ENCODE measurements at places on chromosomes 7 and 10.
A peak's percentile ranks its signal among the peaks of the same experiment; 100 is the strongest.

GRCh38 chr7:142637240-142637639 lies 112.0 kb upstream of the PRSS1 start:
- DNase-seq: no peak

DNA sequence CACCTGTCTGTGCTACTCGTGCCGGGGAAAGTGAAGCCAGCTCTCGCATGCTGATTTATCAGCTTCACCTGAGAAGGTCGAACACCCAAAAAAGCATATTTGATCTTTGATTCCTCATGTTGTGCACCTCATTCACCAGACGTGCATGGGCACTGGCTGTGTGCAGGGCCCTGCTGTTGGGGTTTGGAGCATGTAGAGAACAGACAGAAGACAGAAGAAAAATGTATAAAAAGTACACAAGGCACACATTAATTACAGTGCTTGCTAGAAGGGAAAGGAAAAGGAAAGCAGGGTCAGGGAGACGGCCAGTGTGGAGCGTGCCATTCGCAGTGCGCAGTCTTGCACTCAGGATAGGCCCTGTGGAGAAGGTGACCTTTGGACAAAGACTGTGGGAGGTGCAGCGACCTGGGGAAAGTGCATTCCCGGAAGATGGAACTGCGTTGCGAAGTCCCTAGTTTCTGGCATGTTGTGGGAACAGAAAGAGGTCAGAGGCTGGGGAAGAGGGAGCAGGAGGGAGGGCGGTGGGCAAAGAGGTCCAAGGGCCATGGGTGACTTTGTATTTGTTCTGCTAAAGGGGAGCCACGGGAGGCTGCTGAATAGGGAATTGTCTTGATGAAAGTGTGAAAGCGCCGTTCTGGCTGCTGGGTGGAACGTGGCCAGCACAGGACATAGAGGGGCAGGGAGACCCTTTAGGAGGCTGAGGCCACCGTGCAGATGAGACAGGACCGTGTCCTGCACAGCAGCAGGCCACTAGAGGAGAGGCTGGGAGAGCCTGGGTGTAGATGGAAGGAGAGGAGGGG lies 232.8 kb downstream of the GLRX3 start:
- DNase-seq: no peak

- DNase-seq: peak; percentile 95
These were observed 8.4 kb upstream of the LFNG start for GRCh38 chr7:2510909-2511768.

- DNase-seq: no peak
These were observed 105.7 kb downstream of the CCNY start for GRCh38 chr10:35442028-35442427.

DNA sequence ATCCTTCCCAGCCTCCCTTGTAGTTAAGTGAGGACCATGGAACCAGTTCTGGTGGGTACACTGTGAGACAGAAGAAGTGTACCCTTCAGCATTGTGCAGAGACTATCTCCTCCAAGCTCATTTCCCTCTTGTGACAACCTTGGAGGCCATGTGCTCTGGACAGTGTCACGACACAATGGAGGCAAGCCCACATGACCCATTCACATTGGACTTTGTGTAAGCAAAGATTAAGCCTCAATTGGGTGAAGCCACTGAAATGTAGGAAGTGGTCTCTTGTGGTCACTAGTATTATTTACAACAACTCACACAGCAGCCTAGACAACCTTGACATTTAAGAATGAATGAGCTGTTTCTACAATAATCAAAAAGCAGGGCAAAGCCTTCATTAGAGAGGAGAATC lies 124.2 kb downstream of the INHBA start:
- DNase-seq: no peak

DNA sequence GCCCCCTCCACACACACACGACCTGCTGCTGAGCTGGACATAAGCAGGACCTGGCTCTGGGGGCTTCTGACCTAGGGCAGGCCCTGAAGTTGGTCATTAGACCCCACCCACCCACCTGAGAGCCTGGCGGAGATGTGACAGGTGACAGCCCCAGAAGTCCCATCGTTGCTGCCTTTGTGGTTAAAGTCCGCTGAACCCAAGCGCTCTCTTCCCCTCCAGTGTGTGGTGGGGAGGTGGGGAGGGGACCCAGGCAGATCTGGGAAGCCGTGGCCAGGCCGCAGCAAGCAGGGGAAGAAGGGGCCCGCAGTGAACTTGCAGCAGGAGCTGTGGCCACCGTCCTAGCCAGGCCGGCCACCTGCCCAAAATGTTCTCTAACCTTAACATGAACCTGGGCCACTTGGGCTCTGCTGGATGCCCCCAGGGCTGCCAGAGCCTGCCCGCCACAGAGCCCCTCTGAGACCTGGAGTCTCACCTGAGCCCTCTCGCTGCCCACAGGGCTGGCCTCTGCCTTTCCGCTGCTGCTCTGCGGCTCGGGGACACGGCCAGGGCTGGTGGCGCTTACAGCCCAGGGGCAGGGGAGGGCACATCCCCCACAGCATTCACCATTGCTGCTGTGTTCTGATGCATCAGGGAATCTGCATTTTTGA lies 65.1 kb downstream of the LHPP start:
- no peak for DNase-seq

GRCh38 chr7:41114131-41114530 lies 588.8 kb downstream of the INHBA start:
- no peak for DNase-seq

GRCh38 chr10:7767209-7767608 lies 20.6 kb downstream of the KIN start:
- no peak for DNase-seq

DNA sequence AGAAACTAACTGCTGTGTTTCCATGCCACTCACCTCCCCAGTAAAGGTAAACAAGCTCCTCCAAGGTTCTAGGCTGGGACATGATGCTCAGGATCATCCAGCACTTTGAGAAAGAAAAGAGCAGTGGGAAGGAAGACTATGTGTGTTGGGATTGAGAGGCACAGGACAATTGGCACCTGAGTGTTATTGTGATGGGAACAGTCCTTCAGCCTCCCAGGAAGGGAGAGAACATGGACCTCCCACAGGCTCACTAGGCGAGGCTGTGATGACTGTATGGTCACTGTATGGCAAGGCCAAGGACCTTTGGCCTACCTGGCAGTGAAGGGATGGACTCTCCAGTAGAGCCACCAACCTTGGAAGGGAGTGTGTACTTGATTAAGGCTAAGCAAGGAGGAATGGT lies 123.2 kb upstream of the UNC5B start:
- DNase-seq: no peak

GRCh38 chr10:78815702-78816334 lies 252.9 kb upstream of the ZMIZ1 start:
- DNase-seq: no peak

GRCh38 chr10:132520177-132520811 lies 17.3 kb upstream of the INPP5A start:
- no peak for DNase-seq

GRCh38 chr7:148941598-148942275 lies 57.6 kb upstream of the EZH2 start:
- peak; percentile 75 for DNase-seq

DNA sequence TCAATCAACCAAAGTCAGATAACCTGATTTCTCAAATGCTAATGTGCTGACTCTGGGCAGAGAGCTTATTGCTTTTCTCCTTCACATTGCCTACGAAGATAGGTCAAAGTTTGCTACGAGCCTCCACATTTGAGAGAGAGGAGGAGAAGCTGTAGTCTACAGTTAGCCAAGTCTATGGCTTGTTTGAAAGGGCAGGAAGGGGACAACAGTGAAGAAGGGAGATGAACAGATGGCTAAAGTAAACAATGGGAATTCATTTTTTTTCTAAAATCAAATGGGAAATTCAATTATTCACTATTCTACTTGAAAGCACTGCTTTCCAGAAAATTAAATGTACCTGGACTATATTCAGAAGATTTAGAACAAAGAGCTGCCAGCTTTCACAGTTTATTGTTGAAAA lies 126.7 kb upstream of the C1QL3 start:
- no peak for DNase-seq

DNA sequence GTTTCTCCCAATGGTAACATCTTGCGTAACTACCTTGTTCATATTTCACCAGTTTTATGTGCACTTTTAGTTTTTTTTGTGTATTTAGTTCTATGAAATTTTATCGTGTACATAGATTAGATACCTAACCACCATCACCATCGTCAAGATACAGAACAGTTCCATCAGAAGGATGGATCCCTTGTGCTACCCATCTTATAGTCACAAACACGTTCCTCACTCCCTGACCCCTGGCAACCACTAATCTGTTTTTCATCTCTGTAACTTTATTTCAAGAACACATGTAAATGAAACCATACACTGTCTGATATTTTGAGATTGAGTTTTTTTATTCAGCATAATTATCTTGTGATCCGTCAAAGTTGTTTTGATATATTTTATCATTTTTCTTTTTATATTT lies 29.9 kb downstream of the FANK1 start:
- no peak for DNase-seq

DNA sequence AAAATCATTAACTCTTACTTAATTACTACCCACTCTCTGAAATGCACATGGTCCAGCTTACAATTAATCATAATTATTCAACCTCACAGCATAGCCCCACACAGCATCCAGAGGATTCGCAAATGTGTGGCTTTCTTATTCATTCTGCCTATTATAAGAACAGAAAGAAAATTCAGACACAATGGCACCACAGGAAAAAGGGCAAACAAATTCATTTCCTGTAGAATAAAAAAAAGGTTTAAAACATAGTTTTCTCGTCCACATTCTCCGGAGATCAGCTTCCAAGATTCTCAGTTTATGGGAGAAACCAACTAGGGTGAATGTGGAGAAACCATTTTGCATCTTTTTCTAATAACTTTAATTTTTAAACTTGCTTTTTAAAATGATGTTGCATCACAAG lies 201.6 kb downstream of the PARD3 start:
- no peak for DNase-seq

- no peak for DNase-seq
These were observed 1.2 kb downstream of the BRI3 start for GRCh38 chr7:98282703-98283102.

DNA sequence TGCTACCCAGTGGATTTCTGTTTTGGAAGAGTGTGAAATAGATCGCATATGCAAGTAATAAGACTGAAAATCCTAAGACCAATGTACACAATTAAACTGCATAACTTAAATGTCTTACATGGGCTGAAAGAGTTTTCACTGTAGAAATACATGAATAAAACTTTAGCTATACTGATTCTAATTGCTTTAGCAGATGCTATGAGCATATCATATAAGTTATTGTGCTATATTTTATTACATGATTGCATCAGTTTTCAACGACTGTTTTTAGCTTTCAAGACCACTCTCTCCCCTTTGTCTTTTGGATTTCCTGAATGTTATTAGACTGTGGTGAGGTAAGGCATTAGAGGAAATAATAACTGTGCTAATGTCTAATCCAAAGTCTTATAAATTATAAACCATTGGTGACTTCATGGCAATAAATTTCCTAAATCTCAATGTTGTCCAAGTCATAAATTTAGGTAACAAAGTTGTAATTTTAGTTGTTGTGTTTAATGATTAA lies 124.5 kb downstream of the SEMA3A start:
- no peak for DNase-seq

GRCh38 chr10:124650820-124651401 lies 93.3 kb downstream of the FAM53B start:
- DNase-seq: no peak

- DNase-seq: no peak
These were observed 43.9 kb downstream of the APBB1IP start for GRCh38 chr10:26481914-26482550.

DNA sequence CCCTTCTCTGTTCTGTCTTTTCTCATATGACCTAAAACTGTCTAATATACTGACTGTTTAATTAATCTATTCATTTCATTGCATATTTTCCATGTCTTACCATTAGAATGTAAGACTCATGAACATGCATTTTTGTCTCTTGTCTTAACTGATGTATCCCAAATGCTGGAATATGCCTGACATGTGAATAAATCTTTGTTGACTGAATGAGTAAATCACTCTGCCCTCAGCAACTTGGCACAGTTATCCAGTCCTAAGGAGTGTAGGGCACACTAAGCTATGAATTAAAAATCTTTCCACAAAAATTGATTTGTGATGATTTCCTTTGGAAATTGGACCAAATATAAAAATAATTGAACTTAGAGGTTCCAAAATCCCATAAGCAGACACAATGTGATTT lies 111.3 kb downstream of the ETV1 start:
- DNase-seq: no peak

GRCh38 chr7:42831006-42831717 lies 80.7 kb downstream of the C7orf25 start:
- DNase-seq: no peak

- DNase-seq: no peak
These were observed 27.2 kb downstream of the STEAP1 start for GRCh38 chr7:90181485-90181884.

DNA sequence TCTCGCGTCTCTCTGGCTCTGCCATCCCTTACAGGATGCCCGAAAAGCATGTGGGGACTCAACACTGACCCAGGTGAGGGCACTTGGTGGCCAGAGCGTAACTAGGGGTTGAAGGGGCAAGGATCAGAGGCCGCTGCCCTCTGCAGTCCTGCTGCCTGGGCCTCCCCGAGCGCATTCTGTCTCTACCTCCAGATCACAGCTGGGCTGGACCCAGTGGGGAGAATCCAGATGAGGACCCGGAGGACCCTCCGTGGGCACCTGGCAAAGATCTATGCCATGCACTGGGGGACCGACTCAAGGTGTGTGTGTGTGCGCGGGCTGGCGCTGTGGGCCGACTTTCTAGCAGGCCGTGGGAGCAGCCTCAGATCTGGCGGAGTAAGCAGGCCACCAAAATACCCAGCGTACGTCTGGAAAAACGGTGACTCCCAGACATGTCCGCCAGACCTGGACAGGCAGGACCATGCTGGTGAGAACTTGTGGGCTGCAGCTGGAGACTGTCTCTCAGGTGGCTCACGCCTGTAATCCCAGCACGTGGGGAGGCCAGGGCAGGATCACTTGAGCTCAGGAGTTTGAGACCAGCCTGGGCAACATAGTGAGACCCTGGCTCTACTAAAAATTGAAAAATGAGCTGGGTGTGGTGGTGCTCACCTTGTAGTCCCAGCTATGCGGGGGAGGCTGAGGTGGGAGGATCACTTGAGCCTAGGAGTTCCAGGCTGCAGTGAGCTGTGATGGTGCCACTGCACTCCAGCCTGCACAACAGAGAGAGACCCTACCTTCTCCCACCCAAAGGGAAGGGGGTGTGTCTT lies 3.2 kb downstream of the GNB2 start:
- DNase-seq: no peak

- no peak for DNase-seq
These were observed 477.5 kb downstream of the PTPRN2 start for GRCh38 chr7:158110034-158110590.

GRCh38 chr7:98509836-98510235 lies 107.2 kb upstream of the NPTX2 start:
- no peak for DNase-seq

- no peak for DNase-seq
These were observed 165.3 kb downstream of the PAXIP1 start for GRCh38 chr7:154837622-154838021.

Data from NCI-H510A treated with DMSO at 0.1 percent for 48 hours (cell line).